ENCODE measurements at places on chromosomes 3 and 15. TPM values are rescaled to one million over a fixed set of nuclear protein-coding genes. Genes with fewer than 3 reads are reported as not detected.

DNA sequence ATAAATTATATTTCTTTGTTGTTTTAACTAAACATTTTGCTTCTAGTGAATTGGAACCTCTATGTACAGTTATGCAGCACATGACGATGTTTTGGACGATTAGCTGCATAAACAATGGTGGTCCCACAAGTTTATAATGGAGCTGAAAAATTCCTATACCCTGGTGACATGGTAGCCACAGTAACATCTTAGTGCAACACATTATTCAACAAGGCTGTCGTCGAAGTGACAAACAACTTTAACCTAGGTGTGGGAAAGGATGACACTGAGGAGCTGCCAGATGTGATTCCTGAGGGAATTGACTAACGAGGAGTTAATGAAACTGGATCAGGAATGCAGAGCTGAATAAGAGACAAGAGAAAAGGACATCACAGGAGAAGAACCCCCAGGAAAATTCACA lies 588.9 kb upstream of the EPHA6 start:
- no peaks in the 10 kb centered on the region for H3K27me3 ChIP-seq
- no peak overlapping the region for H3K4me3 ChIP-seq
- no peaks in the 10 kb centered on the region for H3K36me3 ChIP-seq

- H3K4me1 ChIP-seq = no peaks in the 10 kb centered on the region
- no peaks in the 10 kb centered on the region for H3K36me3 ChIP-seq
- H3K27me3 ChIP-seq = no peaks in the 10 kb centered on the region
- no peak overlapping the region for H3K4me3 ChIP-seq
- DNase-seq = no peak
- H3K27ac ChIP-seq = no peak overlapping the region
Observed at GRCh38 chr15:43771816-43772215, 5.0 kb downstream of the ELL3 start.

DNA sequence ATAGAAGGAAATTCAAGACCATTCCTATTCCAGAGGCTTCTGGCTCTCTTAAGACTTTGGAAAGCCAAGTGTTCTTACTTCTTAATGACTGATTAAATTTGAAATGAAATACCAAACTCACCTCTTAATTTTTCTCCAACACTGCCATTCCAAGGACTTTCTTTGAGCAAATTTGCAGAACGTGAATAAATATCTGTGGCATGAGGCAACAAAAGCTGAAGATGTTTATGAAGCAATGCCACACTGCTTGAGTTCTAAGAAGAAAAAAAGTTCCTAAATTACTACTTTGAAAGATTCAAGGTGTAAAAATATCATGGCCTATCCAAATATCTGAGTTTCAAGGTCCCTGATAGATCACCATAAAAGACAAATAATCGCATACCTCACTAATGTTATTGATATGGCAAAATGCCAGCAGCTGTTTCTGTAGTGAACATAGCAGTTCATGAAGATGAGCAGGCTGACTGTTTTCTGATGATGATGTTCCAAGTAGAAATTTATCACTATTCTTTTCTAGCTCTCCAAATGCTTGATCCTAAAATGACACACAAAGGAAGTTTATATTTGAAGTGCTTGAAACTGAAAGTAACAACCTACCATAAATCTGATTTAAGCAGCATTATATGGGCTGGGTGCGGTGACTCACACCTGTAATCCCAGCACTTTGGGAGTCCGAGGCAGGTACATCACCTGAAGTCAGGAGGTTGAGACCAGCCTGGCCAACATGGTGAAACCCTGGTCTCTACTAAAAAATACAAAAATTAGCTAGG lies 104.4 kb downstream of the HERC1 start:
- H3K27ac ChIP-seq = no peak overlapping the region
- H3K36me3 ChIP-seq = peaks cover 85% of the 10 kb centered on the region
- no peaks in the 10 kb centered on the region for H3K27me3 ChIP-seq
- no peaks in the 10 kb centered on the region for H3K4me1 ChIP-seq
- no peak overlapping the region for H3K4me3 ChIP-seq

DNA sequence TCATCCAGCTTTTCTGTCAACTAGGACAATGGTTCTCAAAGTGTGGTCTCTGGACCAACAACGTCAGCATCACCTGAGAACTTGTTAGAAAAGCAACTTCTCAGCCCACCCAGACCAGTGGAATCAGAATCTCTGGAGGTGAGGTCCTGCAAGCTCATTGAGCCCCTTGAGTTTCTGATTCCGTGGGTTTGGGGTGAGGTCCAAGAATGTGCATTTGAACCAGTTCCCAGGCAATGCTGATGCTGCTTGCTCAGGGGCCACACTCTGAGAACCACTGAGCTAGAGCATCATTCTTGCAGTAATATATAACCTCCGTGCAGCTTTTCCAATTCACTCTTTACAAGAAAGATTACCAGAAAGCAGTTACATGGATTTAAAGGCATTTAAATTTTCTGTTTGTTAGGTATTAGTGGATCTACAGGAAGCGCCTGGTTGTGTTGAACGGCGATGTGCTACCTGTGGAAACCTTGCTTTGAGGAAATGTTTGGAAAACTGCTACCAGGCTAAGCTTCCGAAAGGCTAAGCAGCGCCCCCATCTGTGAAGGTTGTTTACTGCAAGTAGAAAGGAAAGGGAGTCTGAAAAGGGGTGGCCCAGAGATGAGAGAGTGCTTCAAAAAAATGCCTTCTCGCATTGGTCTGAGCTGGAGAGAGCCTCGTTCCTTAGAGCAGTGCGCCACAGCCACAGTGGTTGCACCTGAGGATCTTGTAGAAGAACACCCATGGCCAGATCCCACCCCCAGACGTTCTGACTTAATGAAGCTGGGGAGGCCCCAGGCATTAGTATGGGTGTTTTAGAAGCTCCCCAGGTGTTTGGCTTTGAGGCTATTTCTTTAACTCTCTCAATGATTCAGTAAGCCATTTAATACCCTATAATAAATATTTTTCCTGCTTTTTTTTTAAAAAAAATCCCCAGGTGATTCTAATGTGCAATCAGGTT lies 50.0 kb downstream of the RLBP1 start:
- no peaks in the 10 kb centered on the region for H3K27me3 ChIP-seq
- H3K36me3 ChIP-seq = peaks cover 10% of the 10 kb centered on the region
- peak overlapping the region; percentile 61 for H3K27ac ChIP-seq
- DNase-seq = no peak

UQCRC1 gene
- total RNA-seq = 679 TPM

GNAT1 gene
- total RNA-seq = not detected

PTX3 gene
- 2.5 TPM for total RNA-seq

NUP210 gene
- total RNA-seq = 1.7 TPM
